ENCODE measurements at places on chromosomes 3 and 15. TPM values are rescaled to one million over a fixed set of nuclear protein-coding genes. Genes with fewer than 3 reads are reported as not detected.
A peak's percentile ranks its signal among the peaks of the same experiment; 100 is the strongest.

- no peak overlapping the region for H3K4me3 ChIP-seq
- H3K4me1 ChIP-seq, result no peaks in the 10 kb centered on the region
- H3K27ac ChIP-seq, result peak overlapping the region; percentile 42
- DNase-seq, result no peak
Observed at GRCh38 chr3:57826952-57827723, 71.0 kb downstream of the SLMAP start.

DUOXA2 gene
- not detected for total RNA-seq

- H3K4me3 ChIP-seq, result no peak overlapping the region
- H3K36me3 ChIP-seq, result no peaks in the 10 kb centered on the region
- no peak for DNase-seq
- no peaks in the 10 kb centered on the region for H3K27me3 ChIP-seq
- no peak overlapping the region for H3K27ac ChIP-seq
- H3K4me1 ChIP-seq, result peaks cover 8% of the 10 kb centered on the region
Observed at GRCh38 chr15:28985691-28986090, 99.9 kb downstream of the APBA2 start.

DNA sequence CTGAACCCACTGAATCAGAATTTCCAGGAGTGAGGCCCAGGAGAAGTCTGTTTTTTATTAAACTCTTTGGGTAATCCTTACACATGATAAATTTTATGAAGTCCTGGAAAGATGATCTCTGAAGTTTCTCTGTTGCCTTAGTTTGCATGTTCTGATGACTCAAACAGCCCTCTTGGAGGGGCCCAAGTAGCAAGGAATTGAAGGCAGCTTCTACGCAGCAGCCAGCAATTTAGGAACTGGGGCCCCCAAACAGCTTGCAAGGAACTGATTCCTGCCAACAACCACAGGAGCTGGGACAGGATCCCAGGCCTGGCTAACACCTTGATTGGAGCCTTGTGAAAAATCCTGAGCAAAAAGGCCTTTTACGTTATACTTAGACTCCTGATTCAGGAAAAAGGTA is 5.4 kb upstream of the ACP3 start:
- DNase-seq, result no peak
- no peak overlapping the region for H3K4me3 ChIP-seq
- no peak overlapping the region for H3K27ac ChIP-seq
- H3K36me3 ChIP-seq, result no peaks in the 10 kb centered on the region
- no peaks in the 10 kb centered on the region for H3K4me1 ChIP-seq

- no peak overlapping the region for H3K27ac ChIP-seq
- no peak overlapping the region for H3K4me3 ChIP-seq
Observed at GRCh38 chr15:38554354-38554753, 10.3 kb downstream of the RASGRP1 start.

GPR160 gene
- 17.7 TPM for total RNA-seq

GRCh38 chr3:183123891-183124290 is 24.6 kb upstream of the MCCC1 start:
- DNase-seq, result no peak
- no peaks in the 10 kb centered on the region for H3K27me3 ChIP-seq
- H3K4me1 ChIP-seq, result peaks cover 11% of the 10 kb centered on the region
- no peaks in the 10 kb centered on the region for H3K36me3 ChIP-seq
- no peak overlapping the region for H3K4me3 ChIP-seq

- no peaks in the 10 kb centered on the region for H3K36me3 ChIP-seq
- no peak overlapping the region for H3K4me3 ChIP-seq
- H3K27me3 ChIP-seq, result no peaks in the 10 kb centered on the region
- H3K4me1 ChIP-seq, result no peaks in the 10 kb centered on the region
- DNase-seq, result no peak
Observed at GRCh38 chr3:138023754-138024153, 13.8 kb downstream of the CLDN18 start.

DNA sequence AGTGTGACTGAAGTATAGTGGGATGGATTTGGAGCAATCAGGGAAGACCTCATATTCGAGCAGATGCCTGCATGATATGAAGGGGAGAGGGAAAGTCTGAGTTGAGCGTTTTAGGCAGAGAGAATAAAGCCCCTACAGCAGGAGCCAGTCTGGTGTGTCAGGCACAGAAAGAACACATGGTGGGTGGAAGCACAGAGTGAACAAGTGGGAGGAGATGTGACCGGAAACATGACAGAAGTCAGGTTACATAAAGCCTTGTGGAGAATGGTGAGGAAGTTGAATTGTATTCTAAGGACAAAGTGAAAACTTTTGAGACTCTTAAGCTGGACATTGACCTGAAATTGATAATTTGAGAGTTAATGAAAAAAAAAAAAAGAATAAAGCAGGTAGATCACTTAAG is 541.0 kb downstream of the PLOD2 start:
- DNase-seq, result no peak
- H3K27me3 ChIP-seq, result no peaks in the 10 kb centered on the region
- H3K27ac ChIP-seq, result no peak overlapping the region
- no peaks in the 10 kb centered on the region for H3K4me1 ChIP-seq

GRCh38 chr15:91853511-91853947 is at the start of gene SLCO3A1:
Gene SLCO3A1 (plus strand): TSS chr15:91853708.
- peak; percentile 44 for DNase-seq
- peaks cover 17% of the 10 kb centered on the region for H3K4me1 ChIP-seq
- H3K4me3 ChIP-seq, result peak within 1 kb of the TSS; percentile 69
- peaks cover 2% of the 10 kb centered on the region for H3K36me3 ChIP-seq
- peak within 1 kb of the TSS; percentile 96 for H3K27ac ChIP-seq

NOX5 gene
- 0.90 TPM for total RNA-seq

- no peak overlapping the region for H3K4me3 ChIP-seq
- no peak for DNase-seq
- H3K27ac ChIP-seq, result no peak overlapping the region
- H3K4me1 ChIP-seq, result no peaks in the 10 kb centered on the region
- no peaks in the 10 kb centered on the region for H3K27me3 ChIP-seq
Observed at GRCh38 chr3:165254812-165255211, 58.6 kb upstream of the SLITRK3 start.

GRCh38 chr3:170327040-170327808 is 30.3 kb upstream of the SKIL start:
- no peaks in the 10 kb centered on the region for H3K36me3 ChIP-seq
- H3K27me3 ChIP-seq, result no peaks in the 10 kb centered on the region

DNA sequence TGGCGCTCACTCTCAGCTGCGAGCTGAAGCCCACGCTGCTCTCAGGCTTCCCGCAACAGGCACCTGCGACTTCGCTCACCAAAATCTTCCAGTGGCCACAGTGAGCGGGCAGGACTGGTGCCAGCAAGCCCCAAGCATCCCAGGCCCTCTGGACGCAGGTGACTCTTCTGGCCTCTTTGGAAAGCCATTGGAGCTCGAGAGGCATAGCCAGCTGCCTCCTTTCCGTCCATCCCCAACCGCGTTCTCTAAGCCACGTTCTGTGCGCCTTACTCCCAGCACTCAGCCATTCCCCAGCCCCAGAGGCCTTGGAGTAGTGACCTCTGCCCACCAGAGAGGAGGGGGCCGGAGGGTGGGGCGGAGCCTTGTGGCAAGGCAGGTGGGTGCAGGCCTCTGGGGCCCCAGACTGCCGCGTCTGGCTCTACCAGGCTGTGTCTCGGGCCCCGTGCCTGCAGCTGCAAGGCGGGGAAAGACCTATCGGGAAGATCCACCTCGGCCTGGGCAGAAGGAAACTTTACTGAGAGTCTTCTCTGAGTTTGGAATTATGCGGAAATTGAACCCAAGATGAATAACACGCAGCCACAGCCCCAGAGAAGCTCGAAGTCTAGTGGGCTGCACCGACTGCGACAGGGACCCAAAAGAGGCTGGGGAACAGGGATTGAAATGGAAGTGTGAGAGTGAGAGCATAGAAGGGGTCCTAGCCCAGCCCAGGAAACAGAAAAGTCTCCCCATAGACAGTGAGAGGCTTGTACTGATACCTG is 3.6 kb upstream of the SOX14 start:
- H3K4me3 ChIP-seq, result no peak overlapping the region
- no peak for DNase-seq
- no peaks in the 10 kb centered on the region for H3K27me3 ChIP-seq
- no peaks in the 10 kb centered on the region for H3K36me3 ChIP-seq
- H3K4me1 ChIP-seq, result no peaks in the 10 kb centered on the region
- no peak overlapping the region for H3K27ac ChIP-seq

GRCh38 chr15:41032079-41032328 is 78.7 kb downstream of the CHAC1 start:
- no peaks in the 10 kb centered on the region for H3K27me3 ChIP-seq
- no peak overlapping the region for H3K4me3 ChIP-seq
- peaks cover 1% of the 10 kb centered on the region for H3K36me3 ChIP-seq
- no peaks in the 10 kb centered on the region for H3K4me1 ChIP-seq
- DNase-seq, result no peak

DNA sequence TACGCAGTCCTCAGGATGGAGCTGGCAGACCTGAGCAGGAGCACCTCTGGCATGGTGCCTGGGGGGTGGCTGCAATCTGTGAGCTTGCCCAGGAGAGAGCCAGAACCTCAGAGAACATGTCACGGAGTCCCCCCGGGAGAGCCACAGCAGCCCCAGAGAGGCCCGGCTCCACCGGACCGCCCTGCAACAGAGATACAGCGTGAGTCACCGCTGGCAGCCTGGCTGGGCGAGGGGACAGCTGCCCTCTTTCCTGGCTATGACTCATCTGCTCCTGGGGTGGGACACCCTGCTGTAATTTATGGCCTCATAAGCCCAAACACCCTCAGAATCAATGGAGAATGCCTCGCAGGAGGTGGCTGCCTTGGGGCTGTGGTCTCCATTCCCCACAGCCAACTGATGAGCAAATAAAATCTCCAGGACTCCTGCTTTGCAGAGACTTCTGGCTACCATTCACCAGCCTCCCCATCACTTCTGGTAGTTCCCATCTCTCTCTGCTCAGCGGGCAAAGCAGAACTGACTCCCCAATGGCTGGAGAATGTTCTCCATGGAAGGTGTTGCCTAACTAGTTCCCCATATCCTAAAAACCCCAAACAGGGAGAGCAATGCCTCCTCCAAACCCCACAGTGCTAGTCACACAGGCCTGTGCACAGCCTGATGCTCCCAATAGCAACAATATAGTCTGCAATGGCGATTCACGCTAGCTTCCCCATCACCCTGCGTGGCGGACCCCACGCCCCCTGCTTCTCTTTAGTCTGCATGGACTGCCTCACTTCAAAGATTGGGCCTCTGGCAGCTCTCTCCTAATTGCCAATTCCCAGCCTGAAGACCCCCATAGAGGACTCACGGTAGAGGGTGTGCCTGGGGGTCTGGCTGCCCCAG is 21.6 kb downstream of the ACSBG1 start:
- no peak for DNase-seq
- H3K27ac ChIP-seq, result peak overlapping the region; percentile 25
- H3K4me3 ChIP-seq, result no peak overlapping the region

COX5A gene
- total RNA-seq, result 51.3 TPM

ALDH1A2 gene
- total RNA-seq, result 11.6 TPM

DNA sequence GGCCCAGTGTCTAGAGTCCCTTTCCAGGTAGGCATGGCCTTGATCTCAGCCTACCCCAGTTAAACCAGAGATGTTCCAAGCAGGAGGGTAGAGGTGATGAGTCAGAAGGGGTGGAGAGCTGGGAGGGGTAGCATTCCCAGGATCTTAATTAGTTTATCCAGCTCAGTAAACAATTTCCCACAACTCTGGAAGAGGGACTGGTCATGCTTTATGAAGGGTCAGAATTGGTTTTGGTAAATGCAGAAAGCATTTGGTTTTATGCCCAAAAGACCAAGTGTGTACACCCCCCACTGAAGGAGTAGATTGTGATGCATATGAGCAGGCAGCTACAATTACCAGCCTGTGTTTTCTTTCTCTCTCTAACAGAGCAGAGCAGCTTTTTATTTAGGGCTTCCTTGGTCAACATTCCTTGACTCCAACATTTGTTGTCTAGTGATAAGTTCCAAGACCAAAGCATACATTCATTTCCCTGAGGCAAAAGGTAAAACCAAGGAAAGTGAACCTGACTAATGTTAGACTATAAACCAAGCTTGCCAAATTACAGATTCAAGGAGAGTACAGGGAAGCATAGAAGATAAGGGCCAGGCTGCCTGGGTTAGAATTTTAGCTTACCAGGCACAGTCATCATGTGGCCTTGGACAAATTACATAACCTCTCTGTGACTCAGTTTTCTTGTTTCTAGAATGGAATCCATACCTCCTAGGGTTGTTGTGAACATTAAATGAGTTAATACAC is 17.6 kb downstream of the EXOSC7 start:
- H3K27ac ChIP-seq, result peak overlapping the region; percentile 60
- H3K36me3 ChIP-seq, result peaks cover 52% of the 10 kb centered on the region
- no peak overlapping the region for H3K4me3 ChIP-seq
- DNase-seq, result no peak
- no peaks in the 10 kb centered on the region for H3K27me3 ChIP-seq
- peaks cover 18% of the 10 kb centered on the region for H3K4me1 ChIP-seq

DNA sequence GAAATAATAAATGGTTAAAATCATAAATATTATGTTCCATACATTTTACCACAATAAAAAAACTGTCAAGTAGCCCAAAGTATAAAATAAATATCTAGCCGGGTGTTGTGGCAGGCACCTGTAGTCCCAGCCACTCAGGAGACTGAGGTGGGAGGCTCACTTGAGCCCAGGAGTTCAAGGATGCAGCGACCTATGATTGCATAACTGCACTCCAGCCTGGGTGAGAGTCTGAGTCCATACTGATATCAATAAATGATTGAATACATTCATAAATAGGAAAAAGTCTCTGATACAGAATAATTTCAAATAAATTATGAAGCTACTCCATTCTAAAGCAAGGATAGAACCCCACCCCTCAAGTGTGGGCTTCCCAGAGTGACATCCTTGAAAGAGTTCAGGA is 68.5 kb upstream of the GATA2 start:
- no peak for DNase-seq
- H3K27me3 ChIP-seq, result no peaks in the 10 kb centered on the region
- no peak overlapping the region for H3K4me3 ChIP-seq
- no peaks in the 10 kb centered on the region for H3K4me1 ChIP-seq
- H3K27ac ChIP-seq, result no peak overlapping the region

- no peak overlapping the region for H3K27ac ChIP-seq
- no peak for DNase-seq
Observed at GRCh38 chr3:145864336-145864735, 296.6 kb downstream of the PLOD2 start.

DNA sequence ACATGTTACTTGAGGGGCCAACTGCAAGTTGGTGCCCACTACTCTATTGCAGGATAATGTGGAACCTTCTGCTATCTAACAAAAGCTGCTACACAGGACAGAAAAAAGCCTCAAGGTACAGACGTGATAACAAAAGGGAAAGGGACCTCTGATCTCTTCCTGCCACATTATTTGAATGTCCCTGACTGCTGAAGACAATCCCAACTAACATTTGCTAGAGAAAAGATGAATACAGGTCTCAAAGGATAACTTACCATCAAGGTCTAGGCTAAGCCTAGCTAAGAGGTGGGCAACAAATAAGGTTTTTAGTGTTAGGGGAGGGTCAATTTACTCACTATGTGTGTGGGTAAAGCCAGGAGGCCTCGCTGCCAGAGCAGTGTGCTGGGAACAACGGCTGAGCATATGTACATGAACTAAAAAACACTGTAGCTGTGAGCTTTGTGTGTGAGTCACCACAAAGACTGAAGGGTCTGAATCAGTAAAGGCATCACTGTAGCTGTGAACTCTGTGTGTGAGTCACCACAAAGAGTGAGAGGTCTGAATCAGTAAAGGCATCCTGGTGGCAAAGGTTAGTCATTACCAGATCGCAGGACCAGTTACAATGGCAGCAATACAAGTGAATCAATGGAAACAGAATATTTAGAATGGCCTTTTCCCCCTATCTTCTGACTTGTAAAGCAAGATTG is 111.7 kb downstream of the LMLN start:
- H3K4me3 ChIP-seq, result no peak overlapping the region
- DNase-seq, result no peak
- no peak overlapping the region for H3K27ac ChIP-seq
- no peaks in the 10 kb centered on the region for H3K36me3 ChIP-seq
- H3K27me3 ChIP-seq, result peaks cover 45% of the 10 kb centered on the region

- peaks cover 71% of the 10 kb centered on the region for H3K36me3 ChIP-seq
- H3K27me3 ChIP-seq, result no peaks in the 10 kb centered on the region
- no peak overlapping the region for H3K27ac ChIP-seq
- H3K4me3 ChIP-seq, result no peak overlapping the region
Observed at GRCh38 chr3:53295410-53295809, 39.6 kb upstream of the TKT start.

TMCO5A gene
- not detected for total RNA-seq

All from tibial nerve (tissue), 4 donors.